Stimulated activated CD8-positive, alpha-beta memory T cell treated with anti-CD3 and anti-CD28 coated beads, Interleukin-2, amount 100 ng/mL, for 48 hours (primary cell): ENCODE measurements at places on chromosomes 1 and 21.

- DNase-seq: no peak
Measured at GRCh38 chr1:112172294-112172882, 182.9 kb upstream of the KCND3 start.

DNA sequence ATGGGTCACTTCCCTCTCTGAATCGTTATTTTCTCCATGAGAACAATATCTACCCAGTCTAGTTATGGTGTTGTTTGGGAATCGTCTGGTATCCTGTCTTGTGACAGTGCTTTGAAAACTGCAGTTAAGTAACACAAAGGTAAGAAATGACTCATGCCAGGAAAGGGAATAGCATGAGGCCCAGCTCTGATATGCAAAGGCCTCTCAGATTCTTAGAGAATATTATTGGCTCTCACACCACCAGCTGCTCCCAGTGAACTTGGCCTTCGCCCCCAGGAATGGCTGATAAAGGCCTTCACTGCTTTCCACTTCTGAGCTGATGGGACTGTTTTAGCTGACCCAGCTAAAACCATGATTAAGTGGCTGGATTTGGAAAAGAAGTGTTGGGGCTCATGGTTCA, 27.1 kb downstream of the NEK2 start:
- DNase-seq: no peak

- no peak for DNase-seq
Measured at GRCh38 chr21:44927259-44927586, 6.5 kb upstream of the ITGB2 start.

DNA sequence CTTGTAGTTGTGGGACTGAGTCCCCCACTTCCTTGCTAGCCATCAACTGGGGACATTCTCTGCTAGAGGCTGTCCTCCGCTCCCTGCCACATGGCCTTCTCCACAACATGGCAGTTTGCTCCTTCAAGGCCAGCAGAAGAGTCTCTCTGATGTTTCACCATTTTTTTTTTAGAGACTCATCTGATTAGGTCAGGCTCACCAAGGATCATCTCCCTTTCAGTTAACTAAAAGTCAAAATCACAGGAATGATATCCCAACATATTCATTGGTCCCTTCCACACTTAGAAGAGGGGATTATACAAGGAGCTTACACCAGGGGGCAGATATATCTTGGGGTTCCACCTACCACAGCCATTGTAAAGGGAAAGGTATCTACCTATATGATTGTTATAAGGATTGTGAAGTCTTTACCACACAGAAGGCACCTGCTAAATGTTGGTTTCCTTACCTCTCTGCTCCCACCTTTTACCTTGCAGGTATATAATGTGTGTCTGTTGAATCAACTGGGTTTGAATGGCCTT, 23.3 kb downstream of the RIMKLA start:
- DNase-seq: no peak

GRCh38 chr1:185565302-185565701, 168.9 kb upstream of the HMCN1 start:
- no peak for DNase-seq

GRCh38 chr1:226002667-226003501, 3.7 kb upstream of the SDE2 start:
- peak; percentile 24 for DNase-seq

DNA sequence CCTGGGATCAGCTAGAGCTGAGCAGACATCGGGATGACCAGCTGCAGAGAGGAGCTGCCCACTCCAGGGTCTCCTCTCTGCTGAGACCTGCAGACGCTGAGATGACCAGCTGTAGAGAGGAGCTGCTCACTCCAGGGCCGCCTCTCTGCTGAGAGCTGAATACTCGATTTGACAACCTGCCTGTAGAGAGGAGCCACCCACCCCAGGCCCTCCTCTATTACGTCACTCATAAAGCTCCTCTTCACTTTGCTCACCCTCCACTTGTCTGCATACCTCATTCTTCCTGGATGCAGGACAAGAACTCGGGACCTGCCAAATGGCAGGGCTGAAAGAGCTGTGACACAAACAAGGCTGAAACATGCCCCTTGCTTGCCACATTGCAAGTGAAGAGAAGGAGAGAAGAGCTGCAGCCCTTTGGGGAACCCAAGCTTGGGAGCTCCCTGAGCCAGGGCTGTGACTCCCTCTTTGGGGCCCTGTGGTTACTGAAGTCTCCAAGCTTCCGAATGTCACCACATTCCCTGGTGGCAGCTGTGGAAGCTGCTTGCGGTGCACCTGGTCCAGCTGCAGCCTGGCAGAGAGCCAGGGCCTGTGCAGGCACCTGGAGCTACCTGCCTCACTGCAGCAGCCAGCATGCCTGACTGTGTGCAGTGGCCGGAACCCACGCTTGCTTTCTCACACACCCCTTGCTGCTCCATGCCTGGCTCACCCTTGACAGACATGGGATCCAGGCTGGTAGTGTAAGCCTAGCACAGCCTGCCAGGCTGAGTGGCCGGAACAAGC, 59.6 kb downstream of the CC2D1B start:
- DNase-seq: no peak

DNA sequence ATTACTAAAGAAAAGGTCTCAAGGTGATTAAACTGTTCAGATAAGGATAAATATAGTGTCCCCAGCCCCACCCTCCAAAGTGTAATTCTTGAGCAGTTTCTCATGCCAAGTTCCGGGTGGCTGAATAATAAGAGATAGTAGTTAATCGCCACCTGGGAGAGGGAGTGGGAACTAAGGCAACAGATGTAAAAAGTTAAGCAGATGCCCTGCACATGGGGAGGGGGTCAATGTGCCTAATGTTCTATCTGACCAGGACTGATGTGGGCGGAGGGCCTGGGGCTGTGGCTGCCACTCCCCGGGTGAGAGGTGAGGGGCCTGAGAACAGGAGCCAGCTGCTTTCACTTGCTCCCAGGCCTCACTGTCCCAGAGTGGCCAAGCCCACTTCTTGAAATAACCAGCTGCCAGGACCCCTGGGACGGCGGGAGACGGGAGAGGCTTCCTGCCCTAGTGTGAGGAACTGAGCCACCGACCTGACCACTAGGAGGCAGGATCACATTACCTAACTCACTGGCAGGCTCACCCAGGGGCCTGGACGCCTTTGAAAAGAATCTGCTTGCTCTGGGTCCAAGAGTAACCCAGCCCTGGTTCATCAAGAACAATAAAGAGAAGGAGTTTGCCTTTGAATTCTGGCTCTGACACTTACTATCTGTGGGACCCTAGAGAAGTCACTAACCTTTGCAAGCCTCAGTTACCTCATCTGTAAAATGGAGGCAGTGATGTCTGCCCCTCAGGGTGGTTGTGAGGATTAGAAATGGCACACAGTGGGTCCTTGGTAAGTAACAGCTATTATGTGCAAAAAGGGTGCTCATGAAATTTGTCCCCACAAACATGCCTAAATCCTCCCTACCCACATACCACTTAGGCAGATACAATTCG, 179.2 kb downstream of the ATG4C start:
- no peak for DNase-seq

GRCh38 chr1:17475752-17476151, 36.3 kb upstream of the RCC2 start:
- no peak for DNase-seq

DNA sequence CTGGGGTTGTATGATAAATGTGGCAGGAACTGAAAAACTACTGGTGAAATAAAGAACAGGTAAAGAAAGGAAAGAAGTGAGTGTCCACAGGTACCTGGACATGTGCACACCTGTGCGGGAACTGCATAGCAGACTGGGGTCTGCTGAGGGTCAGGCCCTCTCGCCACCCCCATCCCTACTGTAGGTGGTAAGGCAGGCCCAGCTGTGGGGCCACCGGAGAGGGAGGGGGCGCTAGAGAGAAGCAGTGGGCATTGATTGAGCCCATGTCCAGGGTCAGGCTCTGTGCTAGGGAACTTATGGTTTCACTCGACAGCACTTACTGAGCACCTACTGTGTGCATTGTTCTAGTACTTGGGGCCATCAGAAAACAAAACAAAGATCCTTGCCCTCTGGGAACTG, 400.5 kb downstream of the MATN1 start:
- no peak for DNase-seq

DNA sequence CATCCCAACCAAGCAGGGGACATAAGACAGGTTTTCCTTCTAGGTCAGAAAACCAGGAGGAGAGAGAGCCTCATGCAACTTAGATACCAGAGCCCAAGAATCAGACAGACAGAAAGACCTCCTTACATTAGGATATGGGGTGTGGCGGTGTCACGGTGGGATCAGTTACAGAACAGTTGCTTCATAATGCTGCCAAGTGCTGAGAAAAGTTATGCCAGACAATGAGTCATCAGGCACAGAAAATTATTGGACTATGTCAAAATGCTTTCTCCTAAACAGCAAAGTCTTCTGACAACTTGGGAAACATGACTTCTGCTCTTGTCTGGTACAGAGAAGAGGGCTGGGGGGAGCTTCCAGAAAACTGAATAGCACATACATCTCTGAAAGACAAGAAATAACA, 1120.2 kb upstream of the TMPRSS15 start:
- no peak for DNase-seq

DNA sequence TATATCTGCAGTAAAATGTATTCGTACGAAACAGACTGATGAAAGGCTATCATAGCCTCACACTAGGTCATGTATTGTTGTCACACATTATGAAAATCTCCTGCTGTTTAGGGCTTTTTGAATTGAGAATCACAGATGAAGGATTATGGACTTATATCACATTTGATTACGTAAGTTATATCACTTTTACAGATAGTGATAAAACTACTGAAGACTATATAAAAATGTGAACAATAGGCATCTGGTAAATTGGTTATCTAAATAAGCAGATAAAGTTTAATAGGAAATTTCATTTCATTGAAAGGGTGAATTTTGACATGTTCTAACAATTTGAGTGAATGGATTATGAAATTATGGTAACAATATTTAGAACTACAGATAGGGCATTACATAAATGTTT, 20.0 kb downstream of the LAMC1 start:
- DNase-seq: no peak

DNA sequence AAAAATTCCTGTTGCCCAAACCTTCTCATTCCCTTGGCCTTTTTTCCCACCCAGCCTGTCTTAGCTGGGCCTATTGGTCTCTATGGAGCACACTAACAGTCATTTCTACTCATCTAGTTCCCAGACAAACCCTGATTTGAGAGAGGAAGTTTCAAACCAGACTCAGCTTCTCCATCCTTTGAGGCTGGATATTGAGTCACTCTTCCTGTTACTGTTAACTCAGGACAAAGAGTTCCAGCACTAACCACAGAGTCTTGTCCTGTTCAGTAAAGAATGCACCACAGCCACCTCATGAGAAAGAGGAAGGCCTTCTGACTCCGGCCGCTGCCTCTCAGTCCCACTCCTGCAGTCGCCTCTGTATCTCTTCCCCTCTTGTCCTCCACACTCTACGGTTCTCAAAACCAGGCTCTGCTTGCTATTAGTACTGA, 137.8 kb downstream of the PTPRC start:
- no peak for DNase-seq

GRCh38 chr1:28248273-28249012, 10.9 kb upstream of the SESN2 start:
- DNase-seq: peak; percentile 69

DNA sequence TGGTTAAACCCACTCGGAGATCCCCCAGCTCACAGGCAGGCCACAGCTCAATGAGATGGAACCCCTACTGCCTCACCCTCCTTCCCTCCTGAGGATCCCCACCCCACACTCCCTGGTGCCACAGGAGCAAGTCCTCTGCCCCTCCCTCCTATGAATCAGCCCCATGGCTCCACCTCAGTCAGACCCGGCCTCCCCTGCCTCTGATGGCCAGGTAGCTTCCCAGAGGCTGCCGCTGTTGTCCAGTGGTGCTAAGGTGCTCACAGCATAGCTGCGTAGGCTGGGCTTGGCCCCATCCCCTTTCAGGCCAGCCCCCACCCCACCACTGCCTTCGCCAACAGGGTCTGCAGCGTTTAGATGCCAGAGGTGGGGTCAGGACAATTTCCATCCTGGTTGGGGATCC, 98.5 kb upstream of the IGSF21 start:
- no peak for DNase-seq

DNA sequence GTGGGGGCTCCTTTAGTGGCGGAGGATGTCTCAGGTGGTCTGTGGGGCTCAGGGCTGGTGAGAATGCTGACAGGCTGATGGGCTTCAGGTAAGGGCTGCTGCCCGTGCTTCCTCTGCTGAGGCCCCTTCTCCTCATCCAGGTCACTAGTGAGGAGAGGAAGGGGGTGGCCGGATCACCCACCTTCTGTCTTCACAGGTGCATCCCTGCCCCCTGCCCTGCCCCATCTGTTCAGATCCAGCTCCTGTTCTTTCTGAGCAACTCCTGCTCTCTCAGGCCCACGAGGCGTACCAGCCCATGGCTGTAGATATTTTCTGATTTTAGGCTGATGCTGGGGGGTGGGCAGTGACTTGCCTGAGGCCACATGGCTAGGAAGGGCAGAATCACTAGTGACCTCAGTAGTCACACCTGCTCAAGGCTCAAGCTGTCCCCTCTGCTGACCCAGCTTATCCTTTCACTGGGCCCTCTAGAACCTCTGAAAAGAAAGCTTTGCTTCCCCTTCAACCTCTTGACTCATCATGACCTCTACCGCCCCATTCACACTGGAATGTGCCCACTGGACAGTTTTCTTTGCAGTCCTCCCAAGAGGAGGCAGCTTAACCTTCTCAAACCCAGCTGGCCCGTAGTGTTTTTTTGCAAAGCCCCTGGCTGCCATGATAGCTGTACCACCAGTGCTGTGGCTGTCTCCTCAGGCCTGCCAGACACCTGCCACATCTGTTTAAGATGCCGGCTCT, 14.8 kb downstream of the DCST2 start:
- DNase-seq: no peak

- no peak for DNase-seq
Measured at GRCh38 chr1:35173491-35173890, 19.5 kb downstream of the SFPQ start.

GRCh38 chr21:44005593-44005992, 6.5 kb upstream of the TRAPPC10 start:
- DNase-seq: no peak

DNA sequence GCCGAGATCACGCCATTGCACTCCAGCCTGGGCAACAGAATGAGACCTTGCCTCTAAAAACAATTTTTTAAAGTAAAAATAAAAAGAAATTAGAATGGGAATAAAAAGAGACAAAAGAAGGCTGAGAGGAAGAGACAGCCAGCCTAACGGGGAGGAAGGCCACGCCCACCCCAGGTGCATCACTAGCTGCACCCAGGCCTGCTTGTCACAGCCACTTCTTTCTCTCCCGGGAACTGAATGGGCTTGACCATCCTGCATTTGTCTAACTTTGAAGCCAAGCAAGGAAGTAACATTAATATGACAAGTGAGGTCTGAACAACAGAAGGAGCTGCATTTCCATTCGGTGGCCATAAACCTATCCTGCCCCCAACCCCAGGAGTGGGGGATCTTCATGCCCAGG, 20.8 kb upstream of the EFNA1 start:
- no peak for DNase-seq

DNA sequence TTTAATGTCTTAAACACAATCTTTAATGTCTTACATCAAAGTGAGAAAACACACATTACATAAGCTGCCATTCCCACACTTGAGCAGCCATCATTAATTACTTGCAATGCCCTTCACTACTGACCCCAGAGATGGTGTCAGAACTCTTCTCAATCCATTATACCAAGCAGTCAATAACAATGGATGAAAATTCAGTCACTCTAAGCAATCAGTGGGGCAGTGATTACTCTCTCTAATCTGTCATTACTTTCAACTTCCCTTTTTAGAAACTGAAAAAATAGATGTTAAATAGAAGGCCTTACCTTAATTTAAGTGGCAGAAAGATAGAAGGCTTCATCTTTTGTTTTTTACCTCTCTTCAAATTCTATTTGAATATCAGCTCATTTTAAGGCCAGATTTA, 9.7 kb upstream of the FRRS1 start:
- DNase-seq: no peak
